ENCODE measurements at places on chromosomes 2 and 18.
A peak's percentile ranks its signal among the peaks of the same experiment; 100 is the strongest.

- no peak for DNase-seq
These were observed 6.8 kb downstream of the MAL start for GRCh38 chr2:95032341-95032740.

DNA sequence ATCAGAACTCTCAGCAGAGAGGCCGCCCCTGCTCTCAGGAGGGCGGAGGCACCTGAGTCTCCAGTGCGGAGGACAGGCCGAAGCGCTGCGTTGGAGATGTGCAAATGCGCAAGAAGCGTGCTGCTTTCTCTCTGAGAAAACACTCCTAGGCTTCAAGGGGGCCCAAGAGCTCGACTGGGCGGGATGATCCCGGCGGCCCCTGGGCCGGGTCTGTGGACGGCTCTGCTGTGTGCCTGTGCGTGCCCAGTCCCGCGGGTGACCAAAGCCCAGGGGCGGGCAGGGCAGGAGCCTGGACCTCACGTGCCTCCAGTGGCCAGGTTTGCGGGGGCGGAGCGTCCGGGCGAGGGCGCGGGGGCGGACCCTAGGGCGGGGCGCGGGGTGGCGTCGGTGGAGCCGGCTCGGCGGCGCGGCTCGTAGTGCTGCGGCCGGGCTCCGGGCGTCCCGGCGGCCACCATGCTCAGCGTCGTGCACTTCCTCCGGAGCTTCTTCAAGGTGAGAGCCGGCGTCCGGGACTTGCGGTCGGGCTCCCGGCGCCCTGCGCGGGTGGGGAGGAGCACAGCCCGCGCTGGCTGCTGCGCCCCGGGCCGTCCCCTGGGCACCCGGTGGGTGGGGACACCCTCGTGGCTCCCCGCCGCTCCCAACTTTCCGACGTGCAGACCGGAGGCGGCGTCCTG, at the start of gene ARHGEF4:
TSS of gene ARHGEF4 (plus strand) at position 414 of the 674 bp plus-strand sequence. CDS start at position 454, 40 bp downstream.
- peak; percentile 2 for DNase-seq

DNA sequence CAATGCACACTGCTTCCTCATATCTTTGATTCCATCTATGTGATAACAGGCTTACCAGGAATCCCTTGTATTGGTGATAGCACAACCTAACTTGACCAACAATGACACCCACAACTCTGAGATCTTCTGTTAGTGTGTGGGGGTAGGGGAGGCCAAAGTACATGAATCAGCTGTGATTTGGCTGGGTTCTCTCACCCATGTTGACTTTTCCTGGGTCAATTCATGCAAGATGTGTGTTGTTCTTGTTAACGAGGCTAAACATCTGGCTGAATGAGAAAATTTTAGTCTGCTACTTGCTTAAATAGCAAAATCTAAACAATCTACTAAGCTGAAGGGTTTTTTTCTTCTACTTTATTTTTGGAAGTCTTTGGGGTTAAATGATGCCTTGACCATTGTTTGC, 341.2 kb upstream of the SLC14A2 start:
- DNase-seq, result no peak

GRCh38 chr2:204033611-204034495, 97.3 kb downstream of the ICOS start:
- no peak for DNase-seq

DNA sequence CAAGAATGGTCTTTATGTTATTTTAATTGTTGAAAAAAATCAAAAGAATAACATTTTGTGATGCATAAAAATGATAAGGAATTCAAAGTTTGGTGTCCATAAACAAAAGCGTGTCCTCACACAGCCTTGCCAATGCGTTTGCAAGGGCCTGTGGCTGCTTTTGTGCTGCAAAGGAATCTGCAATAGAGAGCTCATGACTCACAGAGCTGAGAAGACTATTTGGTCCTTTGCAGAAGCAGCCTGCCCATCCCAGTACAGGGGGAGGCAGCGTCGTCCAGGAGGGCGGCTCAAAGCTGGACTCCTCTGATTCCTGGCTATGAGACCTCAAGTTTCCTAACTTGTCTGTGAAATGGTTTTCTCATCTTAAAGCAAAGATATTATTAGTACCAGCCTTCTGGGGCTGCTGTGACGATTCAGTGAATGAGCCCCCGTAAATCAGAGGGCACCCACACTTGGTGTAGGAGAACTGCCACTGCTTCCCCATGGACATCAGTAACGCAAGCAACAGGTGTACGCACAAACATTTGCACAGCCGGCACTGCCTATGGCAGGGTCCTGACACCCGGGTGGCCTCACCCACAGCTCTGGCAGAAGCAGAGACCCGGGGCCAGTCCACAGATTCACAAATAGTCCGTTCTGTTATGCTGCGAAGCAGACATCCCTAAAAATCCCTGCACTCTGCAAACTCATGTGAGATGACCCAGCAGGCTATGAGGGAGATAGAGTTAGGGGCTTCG, 70.6 kb upstream of the ASAP2 start:
- no peak for DNase-seq

DNA sequence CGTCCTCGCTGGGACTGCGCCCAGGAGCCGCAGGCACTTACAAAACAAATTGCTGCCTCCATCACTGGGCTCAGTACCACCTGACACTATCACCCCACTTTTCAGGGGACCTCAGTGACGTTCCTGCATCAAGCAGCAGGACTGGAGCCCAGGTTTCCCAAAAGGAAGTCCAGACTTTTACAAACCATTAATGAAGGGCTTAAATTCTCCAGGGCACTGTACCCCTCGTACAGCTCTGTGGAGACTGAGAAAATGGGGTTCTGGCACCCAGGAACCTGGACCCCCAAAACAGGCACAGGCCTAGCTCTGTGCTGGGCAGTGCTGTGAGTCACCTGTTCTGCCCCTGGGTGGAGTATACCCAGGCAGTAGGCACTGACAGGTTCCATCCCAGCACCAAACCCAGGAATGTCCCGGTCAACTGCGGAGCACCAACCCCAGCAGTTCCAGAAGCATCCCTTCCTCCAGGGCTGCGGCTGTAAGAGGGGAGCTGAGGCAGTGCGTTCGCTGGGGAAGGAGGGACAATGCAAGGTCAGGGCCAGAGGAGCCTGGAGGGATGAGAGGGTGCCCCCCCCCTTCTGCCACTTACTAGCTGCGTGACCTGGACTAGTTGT, 24.6 kb upstream of the NOTO start:
- DNase-seq, result no peak

DNA sequence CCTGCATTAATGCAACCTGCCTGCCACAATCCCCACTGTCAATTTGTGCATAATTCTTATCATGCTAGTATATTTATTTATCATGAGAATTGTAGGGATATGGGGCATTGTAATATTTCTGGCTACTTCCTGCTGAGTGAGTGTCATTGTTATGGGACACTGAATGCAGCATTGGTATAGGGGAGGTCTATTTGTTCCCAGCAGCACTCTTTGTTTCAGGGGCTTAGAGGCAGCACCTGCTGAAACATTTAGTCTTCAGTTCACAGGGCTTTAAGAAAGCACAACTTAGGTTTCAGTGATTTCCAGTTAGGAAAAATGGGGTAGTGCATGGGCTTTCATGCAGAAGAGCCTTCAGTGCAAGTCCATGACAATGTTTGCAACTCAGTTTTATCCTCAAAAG, 23.6 kb downstream of the SULT1C3 start:
- no peak for DNase-seq
